NCI-H2081 treated with DMSO at 0.1 percent for 48 hours (cell line): ENCODE measurements at places on chromosomes 1 and 21.

DNA sequence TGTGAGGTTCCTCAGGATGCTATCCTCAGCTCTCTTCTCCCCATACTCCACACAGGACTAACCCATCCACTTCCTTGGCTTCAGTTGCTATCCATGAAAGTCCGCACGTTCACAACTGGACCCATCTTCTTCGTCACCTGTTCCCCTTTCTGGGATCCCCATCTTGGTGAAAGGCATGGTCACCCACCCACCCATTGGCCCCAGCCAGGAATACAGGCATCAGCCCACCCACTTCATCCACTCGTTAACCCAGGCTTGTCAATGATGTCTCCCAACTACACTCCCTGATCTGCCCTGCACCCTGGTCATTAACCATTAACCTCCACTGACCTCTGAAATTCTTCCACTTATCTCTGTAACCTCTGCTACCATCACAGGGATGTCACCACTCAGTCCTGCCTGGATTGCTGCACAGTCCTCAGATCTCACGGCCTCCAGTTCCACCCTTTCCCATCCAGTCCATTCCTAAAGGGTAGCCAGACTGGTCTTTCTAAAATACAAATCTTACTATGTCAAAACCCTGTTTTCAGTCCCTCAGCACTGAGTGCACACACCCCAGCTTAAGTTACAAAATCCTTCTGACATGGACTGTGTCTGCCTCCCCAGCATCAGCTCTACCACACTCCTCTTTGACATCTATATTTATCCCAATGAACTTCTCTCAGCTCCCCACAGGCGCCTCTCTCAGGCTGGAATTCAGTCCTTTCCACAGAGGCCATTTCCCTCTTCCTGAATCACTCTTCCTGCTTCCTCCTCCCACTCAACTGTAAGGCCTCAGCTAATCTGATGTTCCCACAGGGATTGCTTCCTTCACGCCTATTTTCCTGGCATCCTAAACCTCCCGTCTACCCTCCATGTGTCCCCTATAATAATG is 10.4 kb downstream of the PGLYRP4 start:
- DNase-seq = no peak

- no peak for DNase-seq
Measured at GRCh38 chr1:155127105-155127966, at the start of gene EFNA1. Gene EFNA1, plus strand, starts transcription at chr1:155127876. Its CDS starts 102 bp downstream, at chr1:155127978.

DNA sequence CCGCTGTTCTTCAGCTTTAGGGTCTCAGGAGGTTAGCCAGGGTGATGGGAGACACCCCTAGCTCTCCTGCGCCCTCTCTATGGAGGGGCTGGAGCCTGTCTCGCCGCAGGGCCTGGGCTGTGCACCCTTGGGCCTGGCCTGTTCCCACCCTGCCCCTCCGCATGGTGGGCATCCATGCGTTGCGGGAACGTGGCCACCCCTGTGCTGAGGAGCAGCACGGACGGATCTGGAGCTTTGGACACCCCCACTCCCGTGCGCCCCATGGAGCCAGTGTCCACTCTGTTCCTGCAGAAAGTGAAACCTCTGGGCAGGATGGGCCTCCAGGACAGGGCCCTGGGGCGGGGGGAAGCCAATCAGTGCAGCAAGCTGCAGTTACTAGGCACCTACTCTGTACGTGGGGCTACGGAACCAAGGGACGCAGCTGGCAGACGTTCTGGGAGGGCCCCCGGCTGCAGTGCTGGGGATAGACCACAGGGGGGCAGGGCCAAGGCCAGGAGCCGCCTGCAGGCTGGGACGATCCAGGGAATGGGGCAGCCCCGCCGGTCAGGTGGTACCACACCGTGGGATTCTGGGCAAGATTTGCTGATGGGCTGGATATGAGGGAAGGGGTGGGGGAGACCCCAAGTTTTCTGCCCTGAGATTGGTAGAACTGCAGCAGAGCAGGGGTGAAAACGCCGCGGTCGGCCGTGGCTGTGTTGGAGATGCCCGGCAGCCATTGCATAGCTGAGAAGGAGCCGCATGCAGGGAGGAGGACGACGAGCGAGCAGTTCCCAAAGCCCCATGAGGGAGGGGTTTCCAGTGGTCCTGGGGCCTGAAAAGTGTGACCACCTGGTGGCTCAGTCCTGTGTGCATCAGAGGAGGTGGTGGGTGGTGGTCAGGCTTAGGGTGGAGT is 43.3 kb downstream of the TP73 start:
- DNase-seq = no peak

DNA sequence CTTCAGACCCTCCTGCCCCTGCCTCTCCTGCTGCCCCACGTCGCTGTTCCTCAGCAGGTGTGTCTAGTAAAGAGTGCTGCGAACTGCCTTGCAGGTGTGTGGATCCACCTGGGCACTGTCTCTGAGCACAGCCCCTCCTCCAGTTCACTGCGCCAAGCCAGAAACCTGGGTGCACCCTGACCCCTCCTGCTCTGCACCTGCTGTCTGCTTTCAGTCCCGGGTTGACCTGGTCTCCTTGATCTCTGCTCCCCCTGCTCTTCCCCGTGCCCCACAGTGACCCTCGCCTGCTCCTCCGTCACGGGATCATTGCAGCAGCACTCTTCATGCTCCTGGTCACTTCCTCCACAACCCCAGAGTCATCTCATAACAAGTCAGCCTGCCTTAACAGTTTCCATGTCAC is 6.5 kb downstream of the A3GALT2 start:
- no peak for DNase-seq

DNA sequence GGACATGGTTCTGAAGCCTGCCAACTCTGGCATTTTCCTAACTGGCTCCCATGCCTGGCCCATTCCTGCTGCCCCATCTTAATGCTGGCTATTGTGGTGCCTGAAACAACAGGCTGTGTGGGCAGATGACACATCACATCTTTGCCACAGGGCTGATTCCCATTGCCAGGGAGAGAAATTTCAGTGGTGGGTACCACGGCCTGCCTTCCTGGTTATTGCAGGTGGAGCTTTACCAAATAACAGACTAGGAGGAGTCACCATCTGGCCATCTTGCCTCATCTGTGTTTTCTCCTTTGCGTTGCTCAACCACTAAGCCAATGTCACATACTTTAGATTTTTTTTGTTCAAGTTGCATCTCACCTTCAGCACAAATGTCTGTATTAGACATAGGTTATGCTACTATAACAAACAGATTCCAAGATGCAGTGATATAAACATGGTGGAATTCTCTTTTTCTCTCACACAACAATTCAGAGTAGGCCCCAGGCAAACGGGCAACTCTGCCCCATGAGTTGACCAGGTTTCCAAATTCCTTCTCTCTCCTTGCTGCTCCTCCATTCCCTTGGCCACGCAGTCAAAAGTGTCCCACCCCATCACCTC is 14.1 kb downstream of the CDA start:
- no peak for DNase-seq

- no peak for DNase-seq
Measured at GRCh38 chr1:22936681-22937080, 36.0 kb downstream of the LACTBL1 start.

- DNase-seq = no peak
Measured at GRCh38 chr21:21688889-21689288, 690.7 kb downstream of the NCAM2 start.
